ENCODE measurements at places on chromosomes 3 and 15.

- no peak overlapping the region for H3K27ac ChIP-seq
- H3K27me3 ChIP-seq: no peaks in the 10 kb centered on the region
- no peaks in the 10 kb centered on the region for H3K36me3 ChIP-seq
- no peak for DNase-seq
- no peak overlapping the region for H3K4me3 ChIP-seq
These were observed 38.2 kb downstream of the ALS2CL start for GRCh38 chr3:46655271-46655670.

DNA sequence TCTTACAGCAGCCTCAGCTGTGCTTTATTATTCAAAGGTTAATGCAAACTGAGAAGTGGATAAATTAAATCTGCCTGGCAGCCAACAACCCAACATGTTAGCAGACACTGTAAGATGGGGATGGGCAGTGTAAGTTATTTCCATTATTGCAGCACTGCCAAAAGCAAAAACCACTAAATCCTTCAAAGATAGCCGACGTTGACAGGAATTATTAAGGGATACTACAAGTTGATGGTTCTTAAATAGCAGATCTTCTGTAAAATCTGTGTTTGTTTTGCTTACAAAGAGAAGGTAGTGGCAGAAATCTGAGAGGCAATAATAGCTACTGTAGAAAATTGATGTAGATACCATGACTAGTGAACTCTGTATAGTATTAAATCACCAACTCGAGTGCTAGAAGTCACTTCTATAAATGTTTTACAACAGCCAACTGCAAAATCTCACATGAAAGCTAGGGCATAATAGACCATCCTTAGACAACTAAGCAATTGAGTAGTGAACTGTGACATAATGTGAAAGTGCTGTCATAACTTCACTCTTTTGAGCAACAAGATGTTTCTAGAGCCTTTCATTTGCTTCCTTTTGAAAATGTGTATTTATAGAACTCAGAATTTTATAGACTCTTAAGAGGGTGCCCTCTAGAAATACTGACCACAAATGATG is 278.6 kb downstream of the UBE2E2 start:
- H3K4me1 ChIP-seq: no peaks in the 10 kb centered on the region
- no peak for DNase-seq
- no peaks in the 10 kb centered on the region for H3K36me3 ChIP-seq
- H3K27me3 ChIP-seq: no peaks in the 10 kb centered on the region
- H3K4me3 ChIP-seq: no peak overlapping the region

- H3K27me3 ChIP-seq: no peaks in the 10 kb centered on the region
- H3K4me1 ChIP-seq: no peaks in the 10 kb centered on the region
- no peak for DNase-seq
- no peak overlapping the region for H3K27ac ChIP-seq
- H3K36me3 ChIP-seq: no peaks in the 10 kb centered on the region
These were observed 45.5 kb downstream of the GPR149 start for GRCh38 chr3:154384479-154384878.

- no peaks in the 10 kb centered on the region for H3K36me3 ChIP-seq
- no peaks in the 10 kb centered on the region for H3K4me1 ChIP-seq
- DNase-seq: no peak
- H3K27ac ChIP-seq: no peak overlapping the region
- no peak overlapping the region for H3K4me3 ChIP-seq
These were observed 476.5 kb upstream of the WNT5A start for GRCh38 chr3:55963601-55964000.

- peaks cover 4% of the 10 kb centered on the region for H3K27me3 ChIP-seq
- H3K4me3 ChIP-seq: no peak overlapping the region
- no peaks in the 10 kb centered on the region for H3K36me3 ChIP-seq
- no peak overlapping the region for H3K27ac ChIP-seq
These were observed 289.7 kb upstream of the CHRM5 start for GRCh38 chr15:33678602-33679001.

DNA sequence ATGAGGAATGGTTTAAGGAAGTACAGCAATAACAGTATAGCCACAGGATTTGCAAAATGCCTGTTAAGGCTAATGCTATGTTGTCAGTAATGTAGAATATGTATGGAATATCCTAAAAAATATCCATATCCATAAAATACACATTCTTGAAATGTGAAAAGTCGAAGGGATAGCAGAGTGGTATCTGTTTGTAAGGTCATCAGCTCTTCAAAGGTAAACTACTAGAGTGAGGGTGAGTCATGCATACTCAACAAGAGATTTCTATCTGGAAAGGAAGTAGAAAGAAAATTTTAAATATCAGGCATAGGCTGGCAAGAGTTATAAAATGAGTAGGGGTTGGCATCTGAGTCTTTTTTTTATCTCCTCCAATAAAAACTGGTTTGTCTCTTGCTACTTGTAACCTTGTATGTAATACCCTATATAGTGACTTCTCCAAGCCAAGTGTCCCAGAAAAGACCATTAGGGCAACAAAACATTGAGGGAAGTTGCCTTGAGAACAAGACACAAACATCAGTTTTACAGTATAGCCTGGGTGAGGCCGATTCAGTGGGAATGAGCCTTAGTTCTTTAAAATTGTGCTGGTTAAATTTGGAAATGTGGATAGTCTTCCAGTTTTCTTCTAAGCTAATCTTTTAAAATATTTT is 103.1 kb downstream of the SPATA16 start:
- no peaks in the 10 kb centered on the region for H3K27me3 ChIP-seq
- no peak overlapping the region for H3K4me3 ChIP-seq
- no peaks in the 10 kb centered on the region for H3K36me3 ChIP-seq
- no peak for DNase-seq
- H3K27ac ChIP-seq: no peak overlapping the region

GRCh38 chr15:97236140-97236539 is 724.4 kb upstream of the ARRDC4 start:
- no peak overlapping the region for H3K27ac ChIP-seq
- no peaks in the 10 kb centered on the region for H3K36me3 ChIP-seq
- H3K4me3 ChIP-seq: no peak overlapping the region
- H3K4me1 ChIP-seq: no peaks in the 10 kb centered on the region
- DNase-seq: no peak
